Mesenteric fat pad (tissue), 1 donor: ENCODE measurements at places on chromosomes 7 and 10. TPM values are rescaled to one million over a fixed set of nuclear protein-coding genes. Genes with fewer than 3 reads are reported as not detected.

GRCh38 chr10:36880898-36881297, 244.5 kb upstream of the ANKRD30A start:
- no peak for DNase-seq

The EIF5AL1 gene
- 0.22 TPM for total RNA-seq

The SFTPA1 gene
- not detected for total RNA-seq

DNA sequence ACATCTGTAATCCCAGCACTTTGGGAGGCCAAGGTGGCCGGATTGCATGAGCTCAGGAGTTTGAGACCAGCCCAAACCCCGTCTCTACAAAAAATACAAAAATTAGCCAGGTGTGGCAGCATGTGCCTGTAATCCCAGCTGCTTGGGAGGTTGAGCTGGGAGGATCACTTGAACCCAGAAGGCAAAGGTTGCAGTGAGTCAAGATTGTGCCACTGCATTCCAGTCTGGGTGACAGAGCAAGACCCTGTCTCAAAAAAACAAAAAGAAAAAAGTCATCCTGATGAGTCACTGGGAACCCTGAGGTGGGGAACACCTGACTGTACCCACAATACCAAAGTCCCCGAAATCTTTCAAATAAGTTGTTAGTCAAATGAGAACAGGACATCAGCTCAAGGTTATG, 80.0 kb downstream of the NEBL start:
- DNase-seq, result no peak

GRCh38 chr7:20287317-20287716, 43.4 kb upstream of the ITGB8 start:
- DNase-seq, result no peak
